Fibroblast of skin of abdomen (primary cell): ENCODE measurements at places on chromosomes 6 and 20.

DNA sequence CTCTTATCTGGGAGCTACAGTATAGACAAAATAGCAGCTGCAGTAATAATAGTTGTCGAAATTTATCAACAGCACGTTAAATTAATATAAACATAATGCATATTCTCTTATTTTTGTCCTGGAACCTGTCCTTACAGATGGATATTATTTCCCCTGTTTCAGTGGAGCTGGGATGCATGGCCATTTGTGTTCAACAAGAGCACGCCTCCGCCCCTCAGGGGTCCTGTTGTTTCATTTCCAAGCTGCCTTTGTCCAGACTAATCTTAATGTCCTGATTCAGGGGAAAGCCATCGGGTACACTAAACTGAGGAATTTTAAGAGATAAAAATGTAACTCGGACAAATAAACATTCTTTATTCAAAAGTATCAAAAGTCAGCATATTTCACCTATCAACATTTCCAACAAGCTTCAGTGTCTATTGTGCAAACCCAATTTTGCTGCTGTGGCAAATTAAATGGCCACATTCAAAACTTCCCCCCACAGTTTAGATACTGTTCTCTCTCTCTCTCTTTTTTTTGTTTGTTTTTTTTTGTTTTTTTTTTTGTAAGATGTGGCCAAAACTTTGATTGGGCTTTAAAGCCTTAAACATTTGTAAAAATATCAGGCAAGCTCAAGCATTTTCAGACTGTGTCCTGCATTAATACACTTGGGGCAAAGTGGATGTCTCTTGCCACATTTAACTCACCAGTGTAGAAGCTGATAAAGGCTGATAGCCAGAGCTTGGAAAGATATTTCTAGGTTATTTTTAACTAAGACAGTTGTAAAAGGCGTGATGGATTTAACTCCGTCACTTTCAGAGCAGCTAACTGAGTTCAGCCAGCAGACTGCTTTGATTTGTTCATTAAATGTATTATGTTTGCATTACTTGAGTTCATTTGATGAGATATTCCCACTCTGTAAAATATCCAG lies 112.5 kb upstream of the QKI start:
- DNase-seq: no peak

GRCh38 chr20:21501184-21501583 lies 12.7 kb downstream of the NKX2-2 start:
- DNase-seq: no peak

DNA sequence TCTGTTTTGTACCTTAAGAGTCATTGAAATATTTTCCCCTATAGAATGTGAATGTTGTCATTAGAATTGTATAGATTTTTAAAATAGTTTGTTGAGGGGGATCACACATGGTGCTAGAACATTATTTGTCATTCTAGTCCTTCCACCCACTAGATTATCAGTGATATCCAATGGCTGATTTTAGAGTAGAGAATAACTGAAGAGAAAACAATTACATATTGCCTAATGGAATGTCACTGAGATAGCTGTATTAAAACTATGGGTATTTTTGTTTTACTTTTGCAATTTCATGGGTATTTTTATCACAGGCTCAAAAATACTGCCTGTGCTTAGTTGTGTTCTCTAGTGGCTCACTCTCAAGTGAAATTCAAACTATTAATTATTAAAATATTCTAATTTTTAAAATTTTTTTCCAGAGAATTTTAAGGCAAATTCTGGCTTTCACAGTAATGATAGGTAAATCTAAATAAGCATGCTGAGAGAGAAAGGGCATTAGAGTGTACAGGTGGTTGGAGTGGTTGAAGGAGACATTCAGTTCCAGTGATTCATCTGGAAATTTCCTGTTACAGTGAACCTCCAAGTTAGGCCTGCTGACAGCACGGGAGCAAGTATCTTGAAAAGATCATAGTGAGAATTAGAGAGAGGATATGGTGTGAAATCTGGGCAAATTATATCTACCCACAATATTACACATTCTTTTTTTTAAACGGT lies 399.6 kb downstream of the NKAIN2 start:
- no peak for DNase-seq

DNA sequence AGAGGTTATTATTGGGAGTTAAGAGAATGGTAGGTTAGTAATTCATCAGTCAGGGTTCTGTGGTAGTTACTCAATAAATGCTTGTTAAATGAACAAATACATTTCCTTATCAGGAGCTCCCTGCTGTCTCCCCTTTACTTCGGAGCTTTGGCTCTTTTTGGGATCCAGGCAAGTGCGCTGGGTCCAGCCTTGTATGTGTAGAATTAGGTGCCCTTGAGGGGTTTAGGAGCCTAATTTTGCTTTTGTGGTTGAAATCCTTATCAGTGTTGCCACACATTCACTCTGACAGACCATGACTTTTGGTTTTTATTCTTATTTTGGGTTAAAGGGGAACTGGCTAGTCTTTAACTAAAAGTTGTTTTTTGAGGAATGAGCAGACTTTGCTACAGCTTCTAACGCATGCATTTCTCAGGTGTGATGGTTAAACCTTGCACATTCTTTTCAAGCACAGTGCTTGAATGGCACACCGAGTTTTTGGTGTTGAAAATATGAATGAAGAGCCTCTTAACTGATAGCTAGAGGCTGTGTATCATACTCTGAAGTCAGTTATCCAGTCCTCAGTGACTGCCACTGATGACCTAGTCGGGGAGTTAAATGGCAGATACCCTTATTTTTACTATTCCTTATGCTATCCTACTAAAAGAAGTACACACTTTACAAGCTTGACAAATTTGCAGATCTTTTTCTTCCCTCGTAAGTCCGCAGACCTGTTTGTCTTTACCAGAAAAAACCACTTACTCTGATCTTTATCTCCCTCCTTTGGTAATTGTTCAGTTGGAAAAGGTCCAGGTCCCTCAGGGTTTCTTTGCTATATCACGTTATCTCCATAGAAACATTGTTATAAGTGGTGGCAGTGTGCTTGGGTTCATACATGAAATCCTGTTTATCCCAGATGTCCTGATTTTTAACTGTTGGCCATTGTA lies 50.7 kb upstream of the PLCG1 start:
- no peak for DNase-seq

DNA sequence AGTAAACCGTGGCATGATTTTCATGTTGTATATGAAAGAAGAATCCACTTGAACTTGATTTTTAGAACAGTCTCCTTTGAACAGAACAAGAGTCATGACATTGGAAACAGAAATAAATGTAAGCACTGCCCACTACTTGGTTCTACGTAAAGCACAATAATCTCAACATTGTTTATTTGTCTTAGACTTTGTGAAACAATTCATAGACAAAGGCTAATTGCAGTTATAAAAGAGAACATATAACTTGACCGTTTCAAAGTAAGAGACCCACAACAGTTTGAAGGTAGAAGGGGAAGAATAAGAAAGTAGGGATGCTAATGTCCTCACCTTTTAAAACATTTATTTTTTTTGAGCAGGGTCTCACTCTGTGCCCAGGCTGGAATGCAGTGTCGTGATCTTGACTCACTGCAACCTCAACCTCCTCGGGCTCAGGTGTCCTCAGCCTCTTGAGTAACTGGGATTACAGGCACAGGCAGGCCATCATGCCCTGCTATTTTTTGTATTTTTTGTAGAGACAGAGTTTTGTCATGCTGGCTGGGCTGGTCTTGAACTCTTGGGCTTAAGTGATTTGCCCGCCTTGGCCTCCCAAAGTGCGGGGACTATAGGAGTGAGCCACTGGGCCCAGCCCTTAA lies 71.1 kb downstream of the POPDC3 start:
- no peak for DNase-seq

- peak; percentile 48 for DNase-seq
These were observed 91.9 kb upstream of the SUPT3H start for GRCh38 chr6:45469663-45470062.

DNA sequence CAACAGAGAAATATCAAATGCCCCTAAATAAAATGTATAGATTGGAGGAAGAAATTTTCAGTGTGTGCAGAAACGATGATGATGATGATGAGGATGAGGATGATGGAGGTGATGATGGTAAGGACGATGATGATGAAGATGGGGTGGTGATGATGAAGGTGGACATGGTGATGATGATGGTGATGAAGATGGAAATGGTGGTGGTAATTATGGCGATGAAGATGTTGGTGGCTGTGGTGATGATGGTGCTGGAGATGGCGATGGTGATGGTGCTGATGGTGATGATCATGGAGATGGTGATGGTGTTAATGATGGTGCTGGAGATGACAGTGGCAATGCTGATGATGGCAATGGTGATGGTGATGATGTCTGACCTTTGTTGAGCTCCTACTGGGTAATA lies 141.2 kb downstream of the DHX35 start:
- no peak for DNase-seq

- peak; percentile 49 for DNase-seq
These were observed 108.0 kb upstream of the TMEM170B start for GRCh38 chr6:11429577-11429976.

DNA sequence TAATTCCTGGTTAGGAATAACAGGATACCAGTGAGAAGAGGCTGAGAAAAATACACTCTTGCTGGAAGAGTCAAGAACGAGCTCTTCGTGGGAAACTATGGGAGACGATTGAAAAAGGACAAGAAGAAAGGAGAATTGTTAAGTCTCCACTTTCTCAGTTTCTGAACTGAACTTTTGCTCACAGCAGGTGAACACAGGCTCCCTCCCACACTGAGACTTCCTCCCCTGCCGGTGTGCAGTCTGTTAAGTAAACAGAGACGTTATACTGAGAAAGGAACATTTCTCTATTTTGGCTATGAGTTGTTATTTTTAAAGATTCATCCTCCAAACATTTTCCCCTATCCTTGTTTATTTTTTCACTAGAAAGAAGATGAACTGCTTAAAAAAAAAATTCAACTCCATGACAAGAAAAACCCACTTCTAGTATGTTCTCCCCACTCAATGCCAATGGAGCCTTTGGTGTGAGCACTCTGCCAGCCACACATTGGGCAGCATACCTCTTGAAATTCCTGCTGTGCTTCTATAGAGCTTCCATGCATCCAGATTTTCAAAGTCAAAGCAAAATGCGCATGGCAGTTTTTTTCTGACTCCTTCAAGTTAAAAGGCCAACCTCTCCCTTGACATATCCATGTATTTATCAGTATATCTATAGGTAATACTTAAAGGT lies 250.5 kb downstream of the ESR1 start:
- DNase-seq: no peak

GRCh38 chr6:43789447-43789846 lies 19.4 kb downstream of the VEGFA start:
- DNase-seq: no peak

- no peak for DNase-seq
These were observed 1.0 kb downstream of the BCL2L1 start for GRCh38 chr20:31721408-31722256.

DNA sequence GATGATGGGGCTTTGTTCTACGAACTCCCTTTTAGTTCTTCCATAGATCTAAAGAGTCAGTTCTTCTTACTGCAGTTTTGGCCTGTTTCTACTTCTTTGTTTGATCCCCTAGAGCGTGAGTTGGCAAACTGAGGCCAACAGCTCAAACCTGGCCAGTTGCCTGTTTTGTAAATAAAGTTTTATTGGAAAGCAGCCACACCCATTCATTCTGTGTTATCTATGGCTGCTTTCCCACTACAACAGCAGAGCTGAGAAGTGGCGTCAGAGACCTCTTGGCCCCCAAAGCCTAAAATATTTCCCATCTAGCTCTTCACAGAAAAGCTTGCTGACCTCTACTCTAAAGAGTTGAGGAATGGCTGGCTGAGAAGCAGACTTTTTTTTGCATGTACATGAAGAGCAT lies 52.2 kb downstream of the EYA2 start:
- DNase-seq: no peak

DNA sequence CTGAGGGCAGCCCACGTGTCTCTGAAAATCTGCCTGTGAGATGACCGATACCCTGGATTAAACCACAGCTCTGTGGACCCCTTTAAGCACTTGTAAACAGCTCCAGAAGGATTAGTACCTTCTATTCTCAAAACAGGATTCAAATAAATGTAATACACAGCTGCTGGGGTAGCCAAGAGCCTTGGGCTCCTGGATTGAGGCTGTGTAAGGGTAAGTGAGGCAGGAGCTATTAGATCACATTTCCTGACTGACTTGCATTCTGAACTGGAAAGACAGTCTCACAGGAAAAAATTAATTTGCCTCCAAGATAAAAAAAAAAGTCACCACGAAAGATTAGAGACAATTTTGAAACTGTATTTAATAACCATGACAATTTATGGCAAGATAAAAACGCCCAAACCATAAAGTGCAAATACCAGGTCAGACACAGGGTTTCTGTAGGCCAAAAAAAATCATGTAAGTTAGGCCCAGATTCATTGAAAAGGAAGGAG lies 78.0 kb downstream of the TRMT11 start:
- no peak for DNase-seq

GRCh38 chr6:149935246-149935645 lies 6.6 kb upstream of the ULBP2 start:
- no peak for DNase-seq

- no peak for DNase-seq
These were observed 46.2 kb downstream of the EDN1 start for GRCh38 chr6:12336121-12336971.

DNA sequence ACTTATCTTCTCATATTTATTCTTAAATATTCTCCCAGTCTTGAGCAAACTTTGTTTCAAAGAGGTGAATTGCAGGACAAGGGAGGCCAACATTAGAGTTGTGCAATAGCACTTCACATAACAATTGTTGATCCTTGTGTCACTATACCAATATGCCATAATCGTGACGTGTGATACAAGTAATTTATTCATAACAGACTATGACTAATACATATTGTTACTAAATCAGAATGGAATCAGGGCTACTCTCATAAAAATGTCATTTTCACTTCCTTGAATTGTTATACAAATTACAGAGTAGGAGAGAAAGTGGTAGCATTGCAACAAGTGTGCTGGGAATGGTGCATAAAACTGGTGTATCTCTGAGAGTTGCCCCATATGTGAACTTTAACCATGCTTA lies 37.2 kb upstream of the PLCB1 start:
- DNase-seq: peak; percentile 41

GRCh38 chr6:101883505-101883904 lies 490.0 kb downstream of the GRIK2 start:
- peak; percentile 23 for DNase-seq

DNA sequence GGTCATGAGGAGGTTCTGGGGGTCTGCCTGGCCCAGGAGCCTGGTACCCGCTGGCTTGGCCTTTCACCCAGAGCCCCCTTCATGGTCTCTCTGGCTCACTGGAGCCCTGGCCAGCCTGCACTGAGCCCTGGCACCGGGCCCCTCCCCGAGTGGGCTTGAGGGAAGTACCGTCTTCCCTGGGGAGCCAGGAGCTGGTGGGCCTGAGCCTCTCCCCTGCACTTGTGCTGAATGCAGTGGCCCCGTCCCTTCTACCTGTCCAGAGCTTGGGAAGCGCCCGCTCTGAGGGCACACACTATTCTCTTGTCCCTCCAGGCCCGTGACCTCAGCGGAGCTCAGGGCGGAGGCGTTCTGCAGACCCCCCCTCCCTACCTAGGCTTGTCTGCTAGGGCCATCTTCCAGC lies 62.2 kb downstream of the TCP11 start:
- no peak for DNase-seq

GRCh38 chr6:33443619-33444504 lies 10.5 kb upstream of the ZBTB9 start:
- no peak for DNase-seq
